ENCODE measurements at places on chromosomes 3 and 15. TPM values are rescaled to one million over a fixed set of nuclear protein-coding genes. Genes with fewer than 3 reads are reported as not detected.

DNA sequence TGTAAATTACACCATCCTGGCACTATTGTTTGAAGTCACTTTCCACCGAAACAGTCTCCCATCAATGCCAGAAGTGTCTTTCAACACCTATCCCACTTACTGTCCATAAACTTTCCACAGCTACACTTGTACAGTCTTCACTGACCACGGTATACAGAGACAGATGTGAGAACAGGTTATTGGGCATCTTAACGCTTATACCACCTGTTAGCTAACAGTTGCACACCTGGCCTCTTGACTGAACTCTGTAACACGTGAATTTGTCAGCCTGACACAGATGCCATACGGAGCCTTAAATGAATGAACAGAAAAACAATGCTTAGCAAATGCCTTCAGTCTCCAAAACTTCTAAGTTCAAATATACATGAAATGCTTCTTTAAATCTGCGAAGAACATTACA is 440.5 kb downstream of the SHQ1 start:
- no peak for DNase-seq

GRCh38 chr3:95002438-95003046 is 939.7 kb downstream of the NSUN3 start:
- DNase-seq: no peak

DNA sequence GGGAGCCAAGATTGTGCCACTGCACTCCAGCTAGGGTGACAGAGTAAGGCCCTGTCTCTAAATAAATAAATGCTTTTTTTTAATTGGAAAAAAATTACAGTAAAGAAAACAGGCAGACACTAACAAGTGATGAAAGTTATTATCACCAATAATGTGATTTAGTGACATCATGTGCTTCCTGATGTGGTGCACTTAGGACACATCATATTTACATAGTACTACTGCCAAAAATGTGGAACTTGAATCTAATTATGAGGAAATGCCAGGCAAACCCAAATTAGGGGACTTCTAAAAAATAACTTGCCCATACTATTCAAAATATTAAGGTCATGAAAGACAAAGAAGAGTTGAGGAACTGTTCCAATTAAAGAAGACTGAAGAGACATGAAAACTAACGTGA is 30.8 kb downstream of the MAP4 start:
- DNase-seq: no peak

- peak; percentile 24 for DNase-seq
Observed at GRCh38 chr15:32682569-32682968, 35.2 kb upstream of the GREM1 start.

GRCh38 chr3:186983659-186984058 is 53.3 kb downstream of the ST6GAL1 start:
- peak; percentile 21 for DNase-seq

DNA sequence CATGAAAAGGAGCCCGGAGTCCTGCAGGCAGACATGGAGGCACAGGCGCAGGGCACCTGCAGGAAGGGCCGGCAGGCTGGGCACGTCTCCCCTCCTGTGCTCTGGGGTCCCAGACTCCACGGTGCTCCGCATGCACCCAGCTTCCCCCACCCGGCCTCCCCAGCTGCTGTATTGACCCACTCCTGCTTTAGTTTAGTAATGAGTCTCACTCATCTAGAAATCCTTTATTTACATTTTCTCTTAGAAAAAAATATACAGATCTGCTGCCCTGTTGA is 8.5 kb downstream of the MESP2 start:
- DNase-seq: no peak

DNA sequence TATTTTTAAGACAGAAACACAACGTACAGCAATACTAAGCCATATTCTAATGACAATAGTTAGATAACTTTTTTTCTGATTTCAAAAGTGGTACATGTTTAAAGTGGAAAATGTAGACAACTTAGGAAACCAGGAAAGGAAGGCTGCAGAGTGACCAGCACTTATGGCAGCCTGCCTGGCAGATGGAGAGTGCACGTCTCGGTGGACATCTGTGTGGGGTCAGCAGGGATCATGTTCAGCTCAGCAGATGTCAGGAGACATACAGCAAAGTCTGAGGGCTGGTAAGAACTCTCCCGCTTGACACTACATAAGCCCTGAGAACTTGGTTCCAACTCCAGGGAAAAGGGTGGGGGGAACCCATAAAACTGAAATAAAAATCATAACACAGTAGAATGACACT is 128.6 kb upstream of the ADPGK start:
- DNase-seq: no peak

- peak; percentile 13 for DNase-seq
Observed at GRCh38 chr15:58985443-58985842, 2.0 kb upstream of the RNF111 start.

GRCh38 chr3:77160931-77161497 is 121.1 kb downstream of the ROBO2 start:
- DNase-seq: no peak

DNA sequence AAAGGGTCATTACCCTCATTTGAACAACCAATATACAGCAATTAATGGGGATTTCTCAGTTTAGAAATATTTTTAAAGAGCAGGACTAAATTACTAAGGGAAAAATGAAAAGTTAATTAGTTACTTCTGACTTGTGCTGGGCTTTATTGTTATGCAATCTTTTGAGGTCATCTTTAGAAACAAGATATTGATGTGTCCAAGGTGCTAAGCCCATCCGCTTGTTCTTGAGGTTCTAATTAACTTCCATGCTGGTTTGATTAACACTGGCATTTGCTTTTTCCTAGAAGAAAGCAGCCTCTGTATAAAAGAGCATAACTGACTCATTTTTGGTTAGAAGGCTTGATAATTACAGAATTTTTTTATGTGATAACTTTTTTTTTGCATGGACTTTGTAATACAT is 256.5 kb upstream of the AGTR1 start:
- no peak for DNase-seq

The GPR87 gene
- total RNA-seq: 7.0 TPM

The MUC20 gene
- total RNA-seq: 3.5 TPM

The ALDH1A3 gene
- 20.5 TPM for total RNA-seq

The TICRR gene
- 2.3 TPM for total RNA-seq

Data from hepatocyte (in vitro differentiated cells).